ENCODE measurements at places on chromosomes 5 and 9. TPM values are rescaled to one million over a fixed set of nuclear protein-coding genes. Genes with fewer than 3 reads are reported as not detected.

DNA sequence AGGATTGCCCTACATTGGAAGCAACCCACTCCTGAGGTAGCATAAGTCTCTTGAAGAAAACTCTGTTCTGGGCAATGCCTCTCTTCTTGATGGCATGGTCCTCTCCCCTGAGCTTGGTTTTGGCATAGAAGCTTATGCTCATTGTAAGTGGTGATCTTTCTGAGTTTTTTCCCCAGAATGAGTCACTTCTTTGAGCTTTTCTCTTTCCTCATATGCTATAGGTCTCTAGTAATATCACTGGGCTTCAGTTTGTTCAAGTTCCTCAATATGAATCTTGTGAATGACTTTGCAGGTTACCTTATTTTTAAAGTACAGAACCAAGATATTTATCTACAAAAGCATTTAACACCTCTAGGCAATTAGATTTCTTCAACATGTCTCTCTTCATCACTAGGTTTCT is 76.5 kb upstream of the ATG10 start:
- no peak for DNase-seq

GRCh38 chr9:125472926-125473701 is 211.5 kb downstream of the GAPVD1 start:
- no peak for DNase-seq

DNA sequence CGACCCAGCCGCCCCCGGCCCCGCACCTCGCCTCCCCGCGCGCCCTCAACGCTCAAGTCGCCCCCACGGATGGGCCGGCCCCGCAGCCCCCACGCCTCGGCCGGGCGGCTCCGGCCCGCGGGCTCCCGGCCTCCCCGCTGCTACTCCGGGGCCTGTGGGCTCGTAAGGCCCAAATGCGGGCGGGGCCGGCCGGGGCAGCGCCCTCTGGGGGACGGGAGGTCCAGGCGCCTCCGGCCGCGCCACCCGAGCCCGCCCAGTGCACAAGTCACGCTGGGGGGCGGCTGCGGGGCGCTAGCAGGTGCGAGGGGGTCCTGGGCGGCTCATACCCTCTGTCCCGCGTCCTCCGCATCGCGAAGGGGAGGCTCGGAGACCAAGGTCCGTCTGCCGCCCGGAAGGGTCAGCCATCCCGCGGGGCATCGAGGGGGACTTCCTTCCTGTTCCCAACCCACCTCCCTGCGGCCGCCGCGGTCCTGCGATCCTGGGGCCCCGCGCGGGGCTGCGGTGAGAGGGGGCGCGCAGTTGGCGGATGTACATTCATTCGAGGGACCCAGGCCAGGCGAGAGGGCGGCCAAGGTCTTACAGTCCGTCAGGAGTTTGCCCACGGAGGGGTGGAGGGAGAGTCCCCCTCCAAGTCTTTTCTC is at the start of gene CIZ1:
CIZ1 (minus strand) TSS at position 167 of the 641 bp plus-strand sequence. CDS start 715 bp downstream, outside the sequence.
- peak; percentile 87 for DNase-seq

IRX1 gene
- total RNA-seq = not detected

CARTPT gene
- not detected for total RNA-seq

DNA sequence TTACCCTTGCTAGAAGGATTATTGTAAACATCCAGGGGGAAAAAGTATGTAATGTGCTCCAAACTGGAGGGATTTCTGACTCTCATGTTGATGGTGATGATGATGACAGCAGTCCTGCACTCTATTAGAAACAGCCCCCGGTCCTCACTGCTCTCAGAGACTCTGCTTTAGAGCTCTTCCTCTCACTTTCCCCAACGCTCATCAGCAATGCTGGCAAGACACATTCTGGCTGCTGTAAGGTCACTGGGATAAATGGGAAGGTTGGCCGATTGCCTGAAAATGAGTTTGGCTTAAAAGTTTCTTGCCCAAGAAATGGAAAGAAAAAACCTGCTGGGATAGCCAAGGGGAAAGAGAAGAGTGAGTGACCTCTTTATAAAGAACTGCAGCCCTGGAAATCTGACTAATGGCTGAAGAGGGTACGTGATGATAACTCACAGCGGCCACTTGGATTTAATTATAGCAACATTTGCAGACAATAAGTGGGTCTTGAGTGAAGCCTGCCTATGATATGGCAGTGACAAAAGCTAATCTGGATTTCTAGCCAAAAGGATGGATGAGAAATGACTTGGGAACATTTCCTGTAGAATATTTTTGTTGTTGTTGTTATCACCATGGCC is 235.8 kb downstream of the TMEM38B start:
- no peak for DNase-seq

MARCOL gene
- total RNA-seq = 0.82 TPM

GRCh38 chr9:28810388-28811075 is 1237.3 kb upstream of the C9orf72 start:
- DNase-seq = no peak

DNA sequence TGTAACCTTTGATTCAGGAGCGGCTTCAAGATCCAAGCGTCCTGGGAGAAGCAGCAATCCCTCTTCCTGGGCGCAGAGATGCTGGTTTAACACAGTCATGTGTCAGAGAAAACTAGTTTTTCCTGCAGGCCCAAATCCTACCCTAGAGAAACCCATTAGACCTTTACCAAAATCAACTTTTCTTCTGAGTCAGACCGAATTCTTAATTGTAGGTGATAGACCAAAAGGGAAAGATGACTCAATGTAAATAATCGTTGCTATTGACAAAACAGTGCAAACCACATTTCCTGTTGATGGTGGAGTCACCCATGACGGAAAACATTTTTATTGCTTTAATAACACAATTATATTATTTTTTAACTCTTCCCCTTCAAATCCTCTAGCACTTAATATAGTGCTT is 40.1 kb downstream of the SLC1A1 start:
- no peak for DNase-seq

- no peak for DNase-seq
Measured at GRCh38 chr5:154901276-154901675, 36.7 kb downstream of the GEMIN5 start.

DNA sequence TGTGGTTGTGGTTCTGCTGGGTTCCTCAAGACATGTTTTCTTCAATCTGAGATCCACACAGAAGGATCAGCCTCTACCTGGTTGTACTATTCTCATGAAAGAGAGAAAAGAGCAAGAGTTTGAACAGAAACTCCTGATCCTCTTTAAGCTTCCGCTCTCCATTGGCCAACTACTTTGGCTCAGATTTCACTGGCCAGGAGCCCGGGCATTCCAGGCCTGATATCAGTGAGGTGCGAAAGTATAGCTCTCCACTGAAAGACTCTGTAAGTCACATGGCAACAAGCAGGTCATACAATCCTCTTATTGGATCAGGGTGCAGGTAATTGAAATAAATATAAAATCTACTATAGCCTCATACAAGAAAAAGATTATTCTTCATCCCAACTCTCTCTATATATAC is 920.5 kb downstream of the TLE4 start:
- no peak for DNase-seq

GRCh38 chr5:34895641-34896419 is 19.5 kb downstream of the RAD1 start:
- no peak for DNase-seq

MVB12B gene
- 26.4 TPM for total RNA-seq

GRCh38 chr9:134066913-134067851 is 644 bp downstream of the BRD3 start:
- DNase-seq = no peak

TAL2 gene
- not detected for total RNA-seq

DNA sequence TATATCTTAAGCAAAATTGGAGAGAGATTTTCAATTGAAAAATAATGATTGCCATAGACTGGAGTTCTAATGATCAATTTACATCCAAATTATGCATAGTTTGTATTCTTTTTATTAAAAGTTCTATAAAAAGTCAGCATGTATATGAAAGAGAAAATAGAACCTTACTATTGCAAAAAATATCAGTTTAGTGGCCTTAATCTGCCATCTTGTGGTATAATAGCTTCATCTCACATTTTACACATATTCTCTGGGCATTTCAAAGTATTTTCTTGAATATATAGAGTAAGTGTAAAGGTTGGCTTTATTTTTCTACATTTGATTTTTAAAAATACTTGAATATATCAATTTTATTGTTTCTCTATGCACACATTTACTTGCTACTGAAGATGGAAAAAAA is 1858.6 kb upstream of the CDH9 start:
- DNase-seq = no peak

DNA sequence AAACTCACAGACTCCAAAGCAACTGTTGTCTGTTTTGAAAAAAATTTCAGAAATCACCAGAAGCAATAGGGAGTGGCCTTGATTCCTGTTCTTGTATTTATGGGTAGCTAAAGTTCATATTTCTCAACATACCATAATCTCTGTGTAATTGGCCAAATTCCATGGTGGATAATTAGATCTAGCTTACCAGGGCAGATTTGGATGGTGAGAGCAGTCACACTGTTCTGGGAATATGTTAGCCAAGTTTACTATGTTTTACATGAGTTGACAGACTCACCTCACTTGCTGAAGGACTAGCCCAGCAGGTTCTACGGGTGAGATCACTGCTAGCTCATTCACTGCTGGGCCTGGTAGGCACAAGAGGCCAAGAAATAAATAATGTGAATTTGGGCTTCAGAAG is 32.7 kb upstream of the CDKN2B start:
- DNase-seq = peak; percentile 52

DNA sequence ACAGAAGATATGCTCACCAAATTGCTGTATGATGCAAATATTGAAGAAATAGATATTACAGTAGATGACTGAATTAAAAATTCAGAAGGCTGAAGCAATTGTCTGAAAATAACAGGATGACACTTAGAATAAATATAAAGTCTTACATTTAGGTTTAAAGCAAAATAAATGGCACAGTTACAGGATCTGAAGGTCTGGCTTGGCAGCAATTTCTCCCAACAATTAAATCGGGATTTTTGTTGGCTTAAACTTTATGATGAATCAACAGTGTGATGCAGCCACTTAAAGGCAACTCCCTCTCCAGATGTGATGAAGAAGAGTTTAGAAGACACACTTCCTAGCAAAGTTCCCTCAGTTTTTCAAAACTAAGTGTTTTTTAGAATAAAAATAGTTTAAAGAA is 80.5 kb downstream of the NREP start:
- no peak for DNase-seq

PCDHB7 gene
- 2.5 TPM for total RNA-seq

SLC25A48 gene
- total RNA-seq = 3.3 TPM

CSF1R gene
- total RNA-seq = 39.0 TPM

- DNase-seq = no peak
Measured at GRCh38 chr9:129716091-129716490, 36.8 kb downstream of the PTGES start.

NELFB gene
- total RNA-seq = 66.2 TPM

DNA sequence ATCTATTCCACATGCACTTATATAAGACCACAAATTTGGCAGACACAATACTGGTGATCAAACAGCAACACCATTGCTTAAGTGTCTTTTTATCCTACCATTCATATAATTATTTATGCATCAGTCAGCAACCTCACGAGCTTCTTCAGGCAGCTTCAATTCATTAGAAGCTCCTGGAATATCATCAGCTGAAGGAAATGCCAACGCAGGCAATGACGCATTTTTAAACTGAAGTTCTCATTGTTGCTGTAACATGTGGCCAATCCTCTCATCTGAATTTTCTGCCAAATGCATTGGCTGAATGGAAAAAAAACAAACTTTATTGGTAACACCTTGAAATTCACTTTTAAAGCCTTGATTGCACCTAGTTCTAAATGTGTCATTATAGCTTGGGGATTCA is 376.4 kb upstream of the RGMB start:
- no peak for DNase-seq

DNA sequence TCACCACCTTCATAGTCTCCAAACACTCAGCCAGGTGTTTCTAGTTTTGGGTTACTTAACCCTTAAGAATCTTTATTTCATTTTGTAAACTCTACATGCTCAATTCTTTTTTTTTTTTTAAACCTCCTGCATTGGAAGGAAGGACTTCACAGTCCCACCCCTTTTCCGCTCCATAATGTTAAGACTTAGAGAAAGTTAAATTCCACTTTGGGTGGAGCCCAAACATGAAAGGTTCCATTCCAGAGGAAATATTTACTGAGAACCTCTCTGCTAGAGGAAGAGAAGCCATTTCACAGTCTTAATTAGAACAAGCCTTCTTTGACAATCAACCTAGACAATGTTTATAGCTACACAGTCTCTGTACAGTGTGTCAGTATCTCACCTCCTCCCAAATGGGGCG is 312.3 kb downstream of the MLLT3 start:
- DNase-seq = no peak

MAT2B gene
- 69.4 TPM for total RNA-seq

IFNB1 gene
- total RNA-seq = not detected

- DNase-seq = no peak
Measured at GRCh38 chr5:150703762-150704161, 2.9 kb upstream of the RBM22 start.

DNA sequence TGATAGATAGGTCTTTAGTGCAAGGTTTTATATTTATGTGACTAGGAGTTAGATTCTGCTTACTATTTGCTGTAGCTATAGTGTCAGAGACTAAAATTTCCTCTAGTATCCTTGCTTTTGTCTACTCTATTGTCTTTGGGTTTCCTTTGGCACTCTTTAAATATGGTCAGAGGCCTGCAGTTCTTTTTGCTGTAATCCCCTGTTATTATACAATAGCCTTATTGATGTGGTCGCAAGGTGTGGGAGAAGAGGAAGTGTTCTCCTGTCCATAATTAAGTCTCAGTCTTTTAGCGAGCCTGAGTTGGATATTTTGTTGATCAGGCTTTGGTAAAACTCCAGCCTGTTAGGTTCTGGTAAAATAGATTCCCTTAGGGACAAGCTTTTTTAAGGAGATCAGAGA is 34.9 kb downstream of the LURAP1L start:
- no peak for DNase-seq

GRCh38 chr9:121884057-121884541 is 209.0 kb downstream of the TTLL11 start:
- DNase-seq = no peak

DNA sequence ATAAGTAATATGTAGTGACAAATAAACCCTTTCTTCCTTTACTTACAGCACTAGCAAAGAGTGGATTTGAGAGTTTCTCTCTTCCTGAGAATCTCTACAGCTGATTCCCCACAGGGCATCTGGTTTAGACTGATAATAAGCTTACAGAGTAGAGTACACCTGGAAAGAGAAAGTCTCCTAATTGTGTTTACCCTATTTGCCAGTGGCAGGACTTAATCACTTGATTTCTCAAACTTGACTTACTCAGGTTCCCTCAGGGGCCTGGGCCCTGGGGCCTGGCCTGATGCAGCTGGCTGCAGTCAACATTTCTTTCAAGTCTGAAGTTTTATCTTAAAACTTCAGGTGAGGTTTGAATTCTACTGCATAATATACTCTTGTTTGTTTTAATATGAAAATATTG is 38.0 kb upstream of the UBTD2 start:
- no peak for DNase-seq

GRCh38 chr5:151592855-151593408 is 1.8 kb upstream of the FAT2 start:
- DNase-seq = no peak

ARID3C gene
- not detected for total RNA-seq

- DNase-seq = no peak
Measured at GRCh38 chr5:33612386-33612785, 171.6 kb downstream of the TARS1 start.

QRFP gene
- 0.87 TPM for total RNA-seq

APBA1 gene
- 14.4 TPM for total RNA-seq

SEMA4D gene
- total RNA-seq = 26.9 TPM
